Stimulated activated CD4-positive, alpha-beta T cell treated with anti-CD3 and anti-CD28 coated beads, Interleukin-1b, Interleukin-23, amount 100 ng/mL, for 4 hours (primary cell): ENCODE measurements at places on chromosomes 16 and 17.

GRCh38 chr16:783404-784161 is 4.6 kb downstream of the RPUSD1 start:
- DNase-seq: no peak

- no peak for DNase-seq
Measured at GRCh38 chr17:29166507-29166887, 13.7 kb downstream of the MYO18A start.

GRCh38 chr17:44779211-44780025 is 20.6 kb downstream of the ADAM11 start:
- peak; percentile 79 for DNase-seq

GRCh38 chr16:49596068-49596467 is 222.5 kb downstream of the C16orf78 start:
- DNase-seq: no peak

GRCh38 chr17:50034498-50035364 is 21.2 kb upstream of the ITGA3 start:
- no peak for DNase-seq

DNA sequence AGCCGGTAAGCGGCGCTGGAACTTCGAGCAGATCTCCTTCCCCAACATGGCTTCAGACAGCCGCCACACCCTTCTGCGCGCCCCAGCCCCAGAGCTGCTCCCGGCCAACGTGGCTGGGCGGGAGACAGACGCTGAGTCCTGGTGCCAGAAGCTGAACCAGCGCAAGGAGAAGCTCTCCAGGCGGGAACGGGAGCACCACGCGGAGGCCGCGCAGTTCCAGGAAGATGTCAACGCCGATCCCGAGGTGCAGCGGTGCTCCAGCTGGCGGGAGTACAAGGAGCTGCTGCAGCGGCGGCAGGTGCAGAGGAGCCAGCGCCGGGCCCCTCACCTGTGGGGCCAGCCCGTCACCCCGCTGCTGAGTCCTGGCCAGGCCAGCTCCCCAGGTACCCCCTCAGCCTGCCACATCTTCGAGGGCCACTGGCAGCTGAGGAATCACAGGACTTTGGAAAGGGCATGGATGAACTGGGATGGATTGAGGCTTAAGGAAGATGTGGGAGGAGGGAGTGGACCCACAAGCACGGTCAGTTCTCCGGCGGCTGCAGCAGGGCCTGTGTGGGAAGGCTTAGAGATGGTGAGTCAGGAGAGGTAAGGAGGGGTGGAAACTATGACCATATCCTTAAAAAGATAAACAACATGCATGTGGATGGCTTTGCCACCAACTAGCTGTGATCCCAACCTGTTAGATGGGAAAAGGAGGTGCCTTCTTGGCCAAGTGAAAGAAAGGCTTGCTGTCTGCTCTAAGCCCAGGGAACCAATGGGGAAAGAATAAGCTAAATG is 3.4 kb upstream of the LLGL2 start:
- DNase-seq: no peak

DNA sequence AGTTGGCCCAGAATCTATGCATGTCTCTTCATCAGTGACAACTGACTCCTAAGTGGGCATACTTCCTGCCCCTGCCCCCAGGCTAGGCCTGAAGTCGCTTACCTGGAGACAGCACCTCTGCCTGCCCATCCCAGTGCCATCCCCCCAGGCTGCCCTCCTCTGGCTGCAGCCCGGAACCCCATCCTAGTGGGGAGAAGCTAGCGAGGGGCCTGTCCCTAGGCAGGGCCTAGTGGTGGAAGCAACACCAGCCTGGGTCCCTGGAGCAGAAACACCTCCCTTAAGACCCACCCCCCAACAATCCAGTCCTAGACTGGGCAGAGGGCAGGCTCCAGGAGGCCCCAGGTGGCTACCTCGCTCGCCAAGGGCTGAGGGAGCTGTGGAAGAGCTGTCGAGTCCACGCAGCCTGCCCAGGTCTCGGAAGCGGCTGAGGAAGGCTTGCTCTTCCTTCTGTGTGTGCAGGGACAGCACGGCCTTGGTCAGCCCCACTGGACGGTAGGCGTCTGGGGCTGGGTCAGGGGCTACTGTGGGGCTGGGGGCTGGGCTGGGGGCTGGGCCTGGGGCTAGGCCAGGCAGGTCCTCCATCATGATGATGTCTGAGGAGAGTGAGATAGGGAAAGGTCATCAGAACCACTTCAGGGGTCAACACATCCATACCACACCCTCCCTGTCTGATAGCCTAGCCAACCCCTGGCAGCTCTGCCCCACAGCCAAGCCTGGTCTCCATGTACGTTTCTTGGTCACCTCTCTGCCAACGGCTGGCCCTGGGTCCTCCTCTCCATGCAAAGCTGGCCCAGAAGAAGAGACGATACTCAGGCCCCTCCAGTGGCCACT is 7.6 kb downstream of the PER1 start:
- no peak for DNase-seq

GRCh38 chr17:37373530-37374159 is 2.1 kb upstream of the C17orf78 start:
- peak; percentile 22 for DNase-seq

- no peak for DNase-seq
Measured at GRCh38 chr17:59876107-59876506, 16.6 kb downstream of the TUBD1 start.

DNA sequence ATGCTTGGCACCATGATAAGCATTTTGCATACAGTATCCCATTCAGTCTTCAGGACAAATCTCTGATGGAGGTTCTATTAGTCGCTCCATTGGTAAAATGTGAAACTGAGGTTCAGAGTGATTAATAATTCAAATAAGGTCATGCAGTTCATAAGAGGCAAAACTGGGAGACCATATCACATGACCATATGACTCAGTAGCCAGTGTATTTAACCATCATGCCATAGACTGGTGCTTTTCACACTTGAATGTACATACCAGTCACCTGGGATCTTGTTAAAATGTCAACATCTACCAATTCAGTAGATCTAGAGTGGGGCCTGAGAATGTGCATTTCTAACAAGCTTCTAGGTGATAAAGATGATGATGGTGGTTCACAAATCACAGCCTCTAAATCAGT is 4.3 kb downstream of the ACSM3 start:
- no peak for DNase-seq

DNA sequence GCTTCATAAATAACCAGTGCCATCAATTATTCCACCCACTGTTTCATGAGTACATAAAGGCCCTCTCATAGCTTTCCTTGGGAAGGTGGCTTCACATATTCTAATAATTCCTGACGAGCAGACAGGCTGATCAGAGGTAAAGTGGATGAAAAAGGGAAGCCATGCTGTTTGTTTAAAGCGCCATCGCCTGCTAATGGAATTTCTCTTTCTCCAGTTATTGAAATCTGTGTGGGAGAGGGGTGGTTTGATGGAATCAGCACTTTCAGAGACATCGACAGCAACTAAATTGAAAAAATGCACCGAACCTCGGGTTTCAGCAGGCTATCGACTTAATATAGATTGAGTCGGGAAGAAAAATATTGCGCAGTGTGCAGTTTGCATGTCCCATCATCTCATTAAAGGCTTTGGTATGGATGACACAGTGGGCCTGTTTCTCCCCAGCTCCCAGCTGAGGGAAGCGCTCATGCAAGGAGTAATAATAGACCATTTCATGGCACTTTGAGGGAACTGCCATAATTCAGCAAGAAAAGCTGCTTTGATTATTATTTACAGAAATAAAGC is 472.1 kb downstream of the RBFOX1 start:
- no peak for DNase-seq
